ENCODE measurements at places on chromosomes 13 and 19.

DNA sequence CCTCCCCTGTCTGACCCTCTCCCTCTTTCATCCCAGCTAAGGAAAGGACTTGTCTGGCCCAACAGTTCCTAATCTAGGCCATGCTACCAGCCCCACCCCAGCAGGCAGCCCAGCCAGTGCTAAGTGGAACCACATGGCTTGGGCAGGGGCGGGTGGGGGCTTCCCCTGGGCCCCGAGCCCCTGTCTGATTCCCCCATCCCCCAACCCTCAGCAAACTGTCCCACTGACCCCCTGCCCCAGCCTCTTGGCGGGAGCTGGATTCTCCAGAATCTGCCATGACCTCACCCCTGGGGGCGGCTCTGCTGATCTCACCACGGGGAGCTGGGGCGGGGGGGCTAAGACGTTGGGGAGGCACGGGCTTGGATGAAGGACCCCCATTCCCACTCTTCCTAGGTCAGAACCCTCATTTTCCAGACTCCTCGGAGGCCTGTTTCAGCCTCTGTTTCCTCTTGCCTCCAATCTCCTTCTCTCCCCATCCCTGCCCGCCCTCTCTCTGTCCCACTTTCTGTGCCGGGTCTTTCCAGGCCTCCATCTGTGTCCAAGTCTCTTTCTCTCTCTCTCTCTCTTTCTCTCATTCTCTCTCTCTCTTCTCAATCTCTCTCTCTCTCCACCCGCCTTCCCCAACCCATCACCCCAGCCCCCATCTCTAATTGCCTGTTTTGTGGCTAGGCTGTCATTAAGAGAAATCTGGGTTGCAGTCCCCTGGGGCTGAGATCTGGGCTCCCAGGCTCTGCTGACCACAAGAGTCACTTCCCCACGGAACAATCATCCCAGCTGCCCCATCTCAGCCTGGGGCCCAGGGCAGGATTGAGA is 2.7 kb downstream of the COL5A3 start:
- DNase-seq = peak; percentile 46

DNA sequence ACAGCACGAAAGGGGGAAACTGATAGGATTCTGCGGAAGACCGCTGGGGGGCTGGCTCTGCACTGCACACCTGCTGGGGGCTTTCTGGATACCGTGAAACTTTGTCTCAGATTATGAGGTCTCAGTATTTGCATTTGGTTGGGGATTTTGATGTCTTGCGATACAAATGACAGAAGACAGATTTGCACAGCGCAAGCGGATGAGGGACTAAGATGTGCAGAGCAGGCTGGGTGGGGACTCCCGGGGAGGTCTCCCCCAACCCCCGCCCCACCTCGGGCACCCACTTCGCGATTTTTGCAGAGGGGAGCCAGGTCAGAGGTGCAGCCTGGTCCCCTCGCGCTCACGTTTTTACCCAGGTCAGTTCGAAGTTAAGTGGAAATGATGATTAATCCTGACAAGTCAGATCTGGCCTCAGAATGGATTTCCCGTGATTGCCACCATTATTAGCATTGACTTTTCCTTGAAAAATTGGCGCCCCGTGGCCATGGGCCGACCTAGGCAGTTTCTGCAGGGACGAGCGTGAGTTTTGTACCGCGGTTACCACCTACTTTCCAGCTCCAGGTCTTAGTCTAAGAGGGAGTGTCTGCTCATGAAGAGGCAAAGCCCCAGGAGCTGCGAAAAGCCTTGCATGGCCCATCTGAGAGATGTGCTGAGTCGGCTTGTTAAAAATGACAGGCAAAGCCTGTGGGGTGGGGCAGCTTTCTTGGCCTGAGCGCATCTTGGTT is 1.3 kb upstream of the GJB2 start:
- no peak for DNase-seq

DNA sequence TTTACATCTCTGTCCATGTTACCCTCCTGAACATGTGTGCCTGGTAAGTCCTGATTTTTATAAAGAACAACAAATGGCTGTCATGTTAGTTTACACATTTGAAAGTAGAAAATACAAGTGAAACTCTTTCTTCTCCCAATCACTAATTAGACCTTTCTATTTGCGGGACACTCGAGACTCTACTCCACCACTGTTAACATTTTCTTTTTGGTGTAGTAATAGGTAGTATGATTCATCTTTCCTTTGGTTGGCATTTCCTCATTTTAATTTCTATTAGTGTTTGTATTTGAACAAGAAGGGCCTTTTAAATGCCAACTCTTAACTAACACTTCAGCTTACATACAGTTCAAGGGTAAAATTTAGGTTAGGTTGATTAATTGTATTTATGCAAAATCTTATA is 371.1 kb downstream of the PCDH9 start:
- no peak for DNase-seq

- DNase-seq = no peak
Observed at GRCh38 chr13:52882785-52883184, 34.3 kb upstream of the PCDH8 start.

DNA sequence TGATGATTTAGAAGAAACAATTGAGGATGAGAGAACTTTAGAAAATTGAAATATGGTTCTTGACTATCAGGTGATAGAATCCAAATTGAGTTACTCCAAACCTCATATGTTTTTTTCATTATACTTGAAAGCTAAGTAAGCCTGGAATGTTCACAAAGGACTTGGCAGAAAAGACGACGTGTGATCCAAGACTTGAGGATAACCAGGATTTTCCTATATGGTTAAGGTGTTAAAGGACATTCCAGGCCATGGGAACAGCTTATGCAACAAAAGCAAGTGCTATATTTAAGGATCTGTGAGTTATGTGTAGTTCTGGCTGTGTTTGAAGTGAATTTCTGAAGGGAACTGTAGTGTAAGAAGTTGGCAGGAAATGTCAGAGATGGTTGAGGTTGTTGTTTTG is 52.5 kb downstream of the SLITRK1 start:
- DNase-seq = no peak

DNA sequence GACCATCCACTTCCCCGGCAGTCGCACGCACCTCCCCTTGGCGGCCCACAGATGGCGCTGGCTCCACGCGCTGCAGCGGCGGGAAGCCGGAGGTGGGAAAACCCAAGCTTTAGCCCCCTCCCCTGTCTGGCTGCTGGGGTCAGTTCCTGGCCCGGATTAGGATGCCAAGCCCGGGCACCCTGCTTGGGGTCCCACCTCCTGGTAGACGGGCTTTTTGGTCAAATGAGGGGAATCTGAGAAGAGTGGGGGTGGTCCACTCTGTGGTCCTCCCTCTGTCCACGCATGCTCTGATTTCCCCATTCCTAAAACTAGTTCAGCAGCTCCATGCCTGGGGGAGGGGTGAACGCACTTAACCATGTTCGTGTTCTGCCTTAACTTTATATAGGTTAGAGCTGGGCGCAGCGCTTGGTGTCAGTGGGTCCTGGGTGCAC is 8.1 kb upstream of the ADGRE2 start:
- DNase-seq = no peak

- no peak for DNase-seq
Observed at GRCh38 chr19:6887316-6887715, at the start of gene ADGRE1. TSS of gene ADGRE1 (plus strand) at chr19:6887579. CDS start at chr19:6887609, 30 bp downstream.

DNA sequence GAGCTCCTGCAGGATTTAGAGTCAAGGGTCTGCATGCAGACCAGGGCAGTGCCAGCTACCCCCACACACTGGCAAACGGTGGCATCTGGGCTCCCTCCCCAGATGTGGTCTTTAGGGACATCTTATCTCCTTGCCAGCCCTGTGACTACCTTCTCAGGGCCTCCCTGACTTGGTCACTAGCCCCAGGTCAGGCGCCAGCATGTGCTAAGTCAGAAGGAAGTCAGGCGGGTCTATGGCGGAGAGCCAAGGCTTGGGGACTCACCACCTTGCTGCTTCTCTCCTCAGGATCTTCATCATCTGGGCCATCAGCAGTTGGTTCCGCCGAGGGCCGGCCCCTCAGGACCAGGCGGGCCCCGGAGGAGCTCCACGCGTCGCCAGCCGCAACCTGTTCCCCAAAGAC is 17.6 kb downstream of the CLPTM1 start:
- DNase-seq = no peak

- DNase-seq = no peak
Observed at GRCh38 chr13:110010404-110011138, 224.2 kb upstream of the IRS2 start.

GRCh38 chr13:73850104-73850873 is 283.9 kb downstream of the KLF12 start:
- no peak for DNase-seq

- DNase-seq = no peak
Observed at GRCh38 chr13:110352735-110353134, 45.7 kb downstream of the COL4A2 start.

DNA sequence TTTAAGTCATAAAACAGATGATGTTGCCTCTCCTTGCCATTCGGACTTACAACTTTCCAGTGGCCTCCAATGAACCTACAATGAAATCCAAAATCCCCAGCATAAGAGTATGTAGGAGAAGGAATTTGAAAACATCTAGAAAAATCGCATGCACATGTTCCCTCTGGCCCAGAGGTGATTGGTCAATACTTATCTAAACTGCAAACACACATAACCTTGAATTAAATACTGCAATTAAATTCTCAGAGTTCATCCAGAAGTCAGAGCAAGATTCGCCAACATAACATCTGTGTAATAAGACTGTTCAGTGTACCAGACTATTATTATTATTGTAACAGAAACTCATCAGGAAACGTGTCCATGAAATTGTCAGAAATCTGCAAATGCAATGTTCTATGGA is 82.2 kb upstream of the USP29 start:
- DNase-seq = no peak

DNA sequence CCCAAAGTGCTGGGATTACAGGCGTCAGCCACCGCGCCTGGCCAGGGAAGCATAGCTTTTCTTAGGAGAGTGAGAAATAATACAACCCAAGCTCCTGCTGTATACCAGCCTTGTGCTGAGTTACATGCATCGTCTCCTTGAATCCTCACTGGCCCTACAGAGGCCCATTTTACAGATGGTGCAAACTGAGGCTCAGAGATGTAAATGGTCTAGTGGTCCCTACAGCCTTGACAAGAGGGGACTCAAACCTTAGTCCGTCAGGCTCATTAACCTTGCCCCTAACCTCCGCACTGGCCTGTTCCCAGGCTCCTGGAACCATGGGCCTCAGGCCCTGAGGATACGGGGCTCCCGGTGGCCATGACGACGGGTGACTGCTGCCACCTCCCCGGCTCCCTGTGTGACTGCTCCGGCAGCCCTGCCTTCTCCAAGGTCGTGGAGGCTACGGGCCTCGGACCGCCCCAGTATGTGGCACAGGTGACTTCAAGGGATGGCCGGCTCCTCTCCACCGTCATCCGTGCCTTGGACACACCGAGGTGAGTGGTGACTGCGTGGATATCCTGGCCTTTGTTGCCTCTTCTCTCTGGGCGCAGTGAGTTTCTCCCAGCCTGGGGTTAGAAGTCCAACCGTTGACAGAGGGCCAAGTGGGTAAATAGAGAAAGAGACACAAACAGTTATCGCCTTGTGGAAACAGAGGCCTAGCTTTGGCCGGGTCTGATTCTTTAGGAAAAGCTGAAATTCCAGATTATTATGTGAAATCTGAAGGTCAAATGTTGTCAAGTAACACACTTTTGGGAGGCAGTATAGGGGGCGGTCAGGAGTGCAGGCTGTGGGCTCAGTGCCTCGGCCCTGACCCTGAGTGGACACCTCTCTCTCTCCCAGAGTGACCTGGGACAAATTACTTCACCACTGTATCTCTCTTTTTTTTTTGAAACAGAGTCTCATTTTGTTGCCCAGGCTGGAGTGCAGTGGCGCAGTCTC is 8.7 kb downstream of the MARCHF2 start:
- DNase-seq = no peak

DNA sequence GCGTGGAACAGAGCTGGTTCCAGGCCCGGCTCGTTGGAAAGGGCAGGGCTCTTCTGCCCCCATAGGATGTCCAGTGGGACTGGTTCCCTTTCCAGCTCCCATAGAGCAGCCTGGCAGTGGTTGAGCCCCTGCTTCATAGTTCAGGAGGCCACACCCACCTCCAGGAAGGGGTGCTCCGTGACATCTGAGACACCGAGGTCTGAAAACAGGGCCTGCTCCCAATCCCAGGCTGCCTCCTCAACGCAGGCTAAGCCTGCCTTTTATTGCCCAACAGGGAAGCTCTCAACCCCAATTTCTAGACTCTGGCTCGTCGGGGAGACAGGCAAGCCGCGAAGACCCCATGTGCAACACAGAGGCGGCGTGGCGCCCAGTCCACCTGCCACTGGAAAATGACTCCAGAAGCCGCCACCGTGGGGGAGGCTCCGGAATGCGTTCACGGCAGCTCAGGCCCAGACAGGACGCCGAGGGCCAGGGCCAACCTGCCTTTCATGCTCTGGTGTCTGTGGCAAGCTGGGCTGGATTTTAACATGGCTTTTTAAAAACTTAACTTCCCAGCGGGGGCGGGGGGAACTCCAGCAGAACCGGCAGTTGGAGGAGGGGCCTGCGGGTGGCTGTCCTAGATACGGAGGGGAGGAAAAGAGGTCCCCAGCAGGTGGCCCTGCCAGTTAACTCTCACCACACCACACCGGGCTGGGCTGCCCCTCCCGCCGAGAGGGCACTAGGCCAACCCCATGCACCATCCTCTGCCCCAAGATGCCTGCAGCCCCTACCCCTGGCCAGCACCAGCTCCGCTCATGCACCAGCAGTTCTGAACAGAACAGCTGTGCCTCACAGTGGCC is 17.9 kb upstream of the TINCR start:
- DNase-seq = no peak

DNA sequence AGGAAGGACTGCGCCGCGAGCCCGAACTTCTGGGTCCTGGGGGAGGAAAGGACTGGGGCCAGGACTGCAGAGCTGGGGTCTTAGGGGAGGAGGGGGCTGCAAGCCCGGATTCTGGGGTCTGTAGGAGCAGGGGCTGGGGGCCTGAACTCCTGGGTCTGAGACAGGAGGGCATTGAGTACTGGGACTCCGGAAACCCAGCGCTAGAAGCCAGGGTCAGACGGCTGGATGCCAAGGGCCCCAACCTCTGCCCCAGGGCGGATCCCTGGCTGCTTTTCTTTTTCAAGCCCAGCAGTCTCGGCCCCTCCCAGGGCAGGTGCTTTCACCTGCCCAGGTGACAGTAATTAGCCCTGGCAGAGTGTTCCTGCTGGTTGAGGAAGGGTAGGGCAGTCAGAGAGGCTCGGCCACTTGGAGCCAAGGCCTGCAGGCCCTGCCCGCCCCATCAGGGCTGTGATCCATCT is 2.3 kb downstream of the MYH14 start:
- no peak for DNase-seq

DNA sequence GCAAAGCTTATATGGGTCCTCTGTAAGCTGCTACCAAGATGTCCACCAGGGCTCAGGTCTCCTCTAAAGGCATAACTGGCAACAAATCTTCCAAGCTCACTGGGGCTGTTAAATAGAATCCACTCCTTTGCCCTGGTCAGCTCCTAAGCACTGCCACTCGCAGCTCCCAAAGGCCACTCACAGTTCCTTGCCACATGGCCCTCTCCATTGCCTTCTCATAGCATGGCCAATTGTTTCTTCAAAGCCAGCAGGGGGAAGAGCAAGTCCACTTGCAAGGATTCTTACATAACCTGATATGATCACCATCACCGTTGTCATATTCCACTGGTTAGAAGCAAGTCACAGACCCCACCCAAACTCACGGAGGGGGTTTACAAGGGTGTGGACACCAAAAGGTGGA is 199.5 kb downstream of the SUCLA2 start:
- DNase-seq = no peak

DNA sequence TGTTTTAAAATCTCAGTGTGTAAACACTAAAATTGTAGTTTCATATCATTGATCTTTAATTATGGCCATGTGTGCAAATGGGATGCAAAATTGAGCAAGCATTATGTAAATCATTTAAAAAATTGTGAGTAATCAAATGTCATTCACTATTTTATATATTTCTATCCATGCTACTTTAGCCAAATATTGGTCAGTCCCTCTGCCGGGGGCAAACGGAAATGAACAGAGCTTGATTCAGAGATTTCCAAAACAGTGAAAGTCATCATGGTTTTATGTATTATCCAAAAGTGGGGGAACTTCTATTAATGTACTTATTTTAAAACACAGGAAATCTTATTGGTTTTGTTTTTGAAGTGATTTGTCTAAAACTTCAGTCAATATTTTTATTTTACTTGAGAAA is 219.1 kb downstream of the IRS2 start:
- DNase-seq = peak; percentile 4

All from fibroblast of gingiva (primary cell).